Fibroblast of pulmonary artery (primary cell): ENCODE measurements at places on chromosomes 6 and 20.
A peak's percentile ranks its signal among the peaks of the same experiment; 100 is the strongest.

GRCh38 chr6:104566411-104566810 lies 293.3 kb downstream of the HACE1 start:
- no peak for DNase-seq

DNA sequence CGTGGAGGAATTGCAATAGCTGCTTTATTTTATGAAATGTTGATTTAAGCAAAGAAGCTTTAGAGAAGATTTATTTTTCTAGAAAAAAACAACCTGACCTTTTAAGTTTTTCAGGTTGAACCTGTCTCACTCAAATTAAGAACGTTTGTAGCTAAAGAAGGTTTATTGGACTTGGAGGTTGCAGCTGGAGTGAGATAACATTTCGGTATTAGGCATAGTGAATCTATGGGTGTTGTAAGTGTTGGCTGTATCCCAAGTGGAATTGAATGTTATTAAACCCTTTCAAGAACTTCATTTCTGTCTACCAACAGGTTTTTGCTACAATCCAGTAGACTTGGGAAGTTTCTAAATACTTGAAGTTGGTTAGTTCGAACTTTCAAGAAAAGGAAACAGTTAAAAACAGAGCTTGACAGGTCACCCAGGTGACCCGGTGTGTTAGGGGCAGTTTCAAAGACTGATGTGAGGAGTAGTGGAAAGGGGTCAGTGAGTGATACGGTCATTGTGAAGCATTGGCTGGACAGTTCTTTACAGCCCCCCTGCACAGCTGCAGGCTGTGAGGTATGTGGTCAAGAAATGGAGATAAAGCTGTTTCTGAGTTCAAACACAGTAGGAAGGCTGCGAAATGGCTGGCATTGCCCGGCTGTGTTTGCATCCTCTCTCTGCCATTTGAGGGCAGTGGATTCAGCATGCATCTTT lies 2.4 kb upstream of the TBCC start:
- DNase-seq = peak; percentile 18

GRCh38 chr6:119446115-119446554 lies 96.6 kb upstream of the MAN1A1 start:
- peak; percentile 73 for DNase-seq

- no peak for DNase-seq
Observed at GRCh38 chr20:45305262-45305661, 1.4 kb upstream of the RBPJL start.

- DNase-seq = peak; percentile 23
Observed at GRCh38 chr6:22886650-22887581, 317.6 kb downstream of the HDGFL1 start.

GRCh38 chr20:58406422-58407001 lies 17.5 kb downstream of the VAPB start:
- no peak for DNase-seq

DNA sequence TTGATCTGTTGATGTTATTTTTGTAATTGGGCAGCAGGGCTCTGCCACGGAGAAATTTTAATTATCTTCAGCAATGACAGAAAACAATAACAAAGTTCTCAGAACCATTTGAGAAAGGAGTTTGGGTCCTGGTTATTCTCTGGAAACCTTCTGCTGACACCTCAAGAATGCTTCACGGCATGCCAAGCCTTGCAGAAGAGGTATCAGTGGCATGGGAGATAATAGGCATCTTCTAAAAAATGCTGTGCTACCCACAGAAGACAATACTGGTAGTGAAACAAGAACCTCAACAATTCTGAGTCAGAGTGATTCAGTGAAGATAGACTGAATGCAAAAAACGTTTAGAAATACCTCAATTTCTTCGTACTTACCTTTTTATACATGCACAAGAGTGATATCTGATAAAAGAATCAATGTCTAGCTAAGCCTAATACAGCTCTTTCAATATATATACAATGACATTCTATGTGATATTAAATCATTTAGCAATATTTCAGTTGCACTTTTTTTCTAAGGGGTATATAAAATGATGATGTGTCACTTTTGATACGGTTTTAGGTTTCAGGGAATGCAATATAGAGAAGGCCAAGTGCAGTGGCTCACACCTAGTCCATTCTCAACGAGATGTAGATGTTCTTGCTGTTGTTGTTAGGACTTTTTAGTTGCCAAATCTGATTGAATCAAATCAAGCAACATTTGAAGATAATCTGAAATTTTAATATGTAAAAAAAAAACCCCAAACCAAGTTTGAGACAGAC lies 110.4 kb upstream of the COL21A1 start:
- DNase-seq = peak; percentile 42

GRCh38 chr6:77245026-77245425 lies 218.3 kb downstream of the HTR1B start:
- DNase-seq = peak; percentile 15

DNA sequence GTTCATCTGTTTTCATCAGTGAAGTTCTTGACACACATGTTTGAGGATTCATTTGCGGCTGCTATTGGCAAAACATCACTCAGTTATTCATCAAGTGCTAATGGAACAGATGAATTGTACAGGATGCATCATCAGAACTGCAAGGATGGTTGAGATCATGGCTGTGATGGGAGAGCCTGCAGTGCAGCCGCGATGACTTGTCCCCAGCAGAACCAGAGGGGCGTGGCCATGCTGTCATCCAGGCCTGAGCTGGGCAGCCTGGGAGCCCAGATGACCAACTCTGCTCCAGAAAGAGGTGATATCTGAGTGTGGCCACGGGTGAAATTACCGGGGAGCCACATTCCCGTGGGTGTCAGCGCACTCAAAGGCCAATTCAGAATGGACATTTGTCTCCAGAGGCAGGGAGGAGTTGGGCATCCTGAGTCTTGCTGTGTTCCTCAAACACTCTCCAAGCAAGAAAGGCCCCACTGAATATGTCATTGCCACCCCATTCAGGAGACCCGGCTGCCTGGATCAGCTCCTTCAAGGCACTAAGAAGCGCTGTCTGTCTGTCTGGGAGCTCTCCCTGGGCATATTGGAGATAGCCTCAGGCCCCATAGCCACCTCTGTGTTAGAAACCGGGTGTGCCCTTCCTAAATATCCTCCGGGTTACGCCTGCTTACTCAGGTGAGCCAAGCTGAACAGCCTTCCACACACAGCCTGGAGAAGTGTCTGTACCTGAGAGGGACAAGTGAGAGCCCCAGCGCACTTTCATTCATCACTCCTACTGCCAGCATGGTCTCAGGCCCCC lies 66.7 kb downstream of the SYNDIG1 start:
- DNase-seq = no peak

DNA sequence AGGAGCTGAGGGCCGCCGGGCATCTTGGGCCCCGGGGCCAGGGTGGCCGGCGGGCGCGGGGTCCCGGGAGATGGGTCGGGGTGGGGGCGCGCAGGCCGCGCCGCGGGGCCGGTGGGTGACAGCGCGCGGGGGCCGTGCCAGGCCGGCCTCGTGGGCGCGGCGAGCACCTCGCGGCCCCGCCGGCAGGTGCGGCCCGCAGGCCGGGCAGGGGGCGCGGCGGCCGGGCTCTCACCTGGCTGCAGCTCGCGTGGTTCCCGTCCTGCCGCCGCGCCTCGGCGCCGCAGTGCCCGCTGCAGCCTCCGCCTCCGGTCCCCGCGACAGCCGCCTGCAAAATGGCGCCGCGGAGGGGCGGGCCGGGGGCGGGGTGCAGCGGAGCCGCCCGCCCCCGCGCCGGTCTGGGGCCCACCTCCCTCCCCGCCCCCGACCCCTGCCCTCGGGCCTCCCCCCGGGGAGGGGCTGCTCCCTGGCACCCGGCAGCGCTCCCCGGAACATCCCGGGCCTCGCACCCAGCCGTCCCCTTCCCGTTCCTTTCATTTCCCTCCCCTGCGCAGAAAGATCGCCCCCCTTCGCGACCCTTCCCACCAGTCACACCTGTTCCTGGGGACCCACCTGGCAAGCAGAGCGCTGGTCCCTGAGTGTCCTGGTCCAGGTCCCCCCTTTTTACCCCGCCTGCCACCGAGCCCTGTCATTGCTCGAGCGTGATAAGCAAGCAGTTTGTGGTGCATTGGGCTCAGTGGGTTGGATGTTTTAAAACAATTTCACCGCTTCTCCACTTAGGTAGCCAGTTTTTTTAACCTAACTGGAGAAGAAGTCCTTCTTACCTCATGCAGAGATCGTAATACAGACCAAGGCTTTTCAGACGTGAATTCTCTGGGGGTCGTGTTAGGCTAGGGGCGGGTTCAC lies at the start of gene SLC23A2:
Gene SLC23A2, minus strand, starts transcription at position 337 of the 903 bp plus-strand sequence. CDS start 68,948 bp downstream, outside the sequence.
- no peak for DNase-seq

GRCh38 chr20:37822141-37822601 lies 80.8 kb upstream of the VSTM2L start:
- DNase-seq = peak; percentile 62

GRCh38 chr6:17921454-17921853 lies 66.0 kb downstream of the KIF13A start:
- DNase-seq = no peak

DNA sequence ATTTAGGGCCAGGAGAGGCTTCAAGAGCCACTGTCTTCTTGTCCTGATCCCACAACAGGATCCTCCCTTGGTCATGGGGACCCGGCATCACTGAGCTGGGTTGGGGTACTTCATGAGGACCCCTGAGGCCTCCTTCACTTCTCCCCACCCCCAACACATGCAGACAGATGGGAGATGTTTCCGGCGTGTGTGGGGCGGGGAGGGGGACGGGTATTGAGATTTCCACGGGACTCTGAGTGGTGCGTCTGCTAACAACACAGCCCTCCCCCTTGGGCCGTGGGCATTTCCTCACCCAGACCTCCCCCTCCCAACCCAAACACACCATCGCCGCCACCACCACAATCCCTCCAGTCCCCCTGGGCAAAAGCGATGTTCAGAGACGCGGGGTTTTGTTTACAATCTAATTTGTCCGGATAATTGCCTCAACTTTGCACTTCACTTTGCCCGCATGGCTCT lies 906 bp upstream of the FOXP4 start:
- DNase-seq = no peak

DNA sequence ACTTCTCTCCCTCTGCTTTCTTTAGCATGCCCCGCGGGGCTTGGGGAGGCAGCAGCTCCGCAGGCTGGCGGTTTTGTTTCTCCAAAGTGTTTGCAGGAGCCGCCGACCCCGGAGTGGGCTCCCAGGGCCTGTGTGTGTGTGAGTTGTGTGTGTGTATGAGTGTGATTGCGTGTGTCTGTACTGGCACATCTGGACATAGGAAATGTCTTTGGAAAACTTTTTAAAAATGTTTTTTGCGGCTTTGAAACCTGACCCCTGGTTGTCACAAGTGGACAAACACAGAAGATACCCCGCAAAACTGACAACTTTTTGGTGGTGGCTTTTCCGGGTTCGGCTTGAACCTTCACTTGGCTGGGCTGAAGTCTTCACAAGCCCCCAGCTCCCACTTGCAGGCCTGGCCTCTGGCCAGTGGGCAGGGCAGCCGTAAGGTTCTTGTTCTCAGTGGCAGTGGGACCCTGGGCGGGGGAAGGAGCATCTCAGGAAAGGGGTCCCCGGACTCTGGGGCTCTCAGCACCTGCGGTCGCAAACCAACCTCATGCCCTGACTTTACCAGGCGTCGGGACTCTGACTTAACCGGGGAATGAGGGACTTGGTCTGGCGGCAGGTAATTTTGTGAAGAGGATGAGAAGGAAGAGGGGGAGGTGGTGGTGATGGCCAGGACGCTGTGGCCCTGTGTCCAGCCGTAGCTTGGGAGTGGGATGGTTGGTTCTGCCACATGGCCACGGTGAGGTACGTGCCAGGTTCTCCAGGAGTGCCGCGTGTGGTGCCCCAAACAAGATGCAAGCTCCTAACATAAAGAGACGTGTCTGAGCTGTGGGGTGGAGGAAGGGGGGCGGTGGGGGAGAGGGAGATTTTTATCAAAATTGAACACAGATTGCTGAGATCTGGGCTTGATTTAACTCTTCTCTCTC lies 619 bp downstream of the DAAM2 start:
- DNase-seq = no peak

- DNase-seq = peak; percentile 38
Observed at GRCh38 chr20:63538204-63539091, 1.3 kb upstream of the PTK6 start.

GRCh38 chr6:88877893-88878292 lies 85.5 kb downstream of the RNGTT start:
- no peak for DNase-seq
